ENCODE measurements at places on chromosomes 11 and 22.

DNA sequence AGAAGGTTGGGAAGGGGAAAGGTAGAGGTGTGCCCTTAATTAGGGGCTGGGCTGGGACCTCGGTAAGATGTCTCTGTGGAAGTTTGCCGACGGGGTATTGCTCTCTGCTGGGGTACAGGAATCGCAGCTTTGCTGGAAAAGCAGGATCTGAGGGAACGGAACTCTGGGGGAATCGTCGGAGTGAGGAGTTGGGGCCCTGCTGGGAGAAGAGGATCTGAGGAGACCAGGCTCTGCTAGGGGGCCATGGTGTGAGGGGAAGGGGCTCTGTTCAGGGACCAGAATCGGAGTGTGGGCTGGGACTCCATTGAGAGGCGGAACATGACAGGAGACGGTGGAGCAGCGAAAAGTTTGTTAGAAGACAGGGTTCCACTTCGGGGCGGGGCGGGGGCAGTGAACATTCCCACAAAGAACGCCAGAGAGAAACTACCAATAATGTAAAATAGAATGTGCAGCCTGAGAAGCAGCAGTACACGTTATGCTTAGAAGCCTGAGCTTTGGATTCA, 456 bp downstream of the AAMDC start:
- peak; percentile 47 for DNase-seq

GRCh38 chr11:118155776-118156530, 3.3 kb upstream of the SCN4B start:
- no peak for DNase-seq

GRCh38 chr11:43974830-43975229, 32.4 kb downstream of the C11orf96 start:
- no peak for DNase-seq

- DNase-seq, result no peak
Observed at GRCh38 chr22:30833322-30833721, 135.3 kb downstream of the MORC2 start.

DNA sequence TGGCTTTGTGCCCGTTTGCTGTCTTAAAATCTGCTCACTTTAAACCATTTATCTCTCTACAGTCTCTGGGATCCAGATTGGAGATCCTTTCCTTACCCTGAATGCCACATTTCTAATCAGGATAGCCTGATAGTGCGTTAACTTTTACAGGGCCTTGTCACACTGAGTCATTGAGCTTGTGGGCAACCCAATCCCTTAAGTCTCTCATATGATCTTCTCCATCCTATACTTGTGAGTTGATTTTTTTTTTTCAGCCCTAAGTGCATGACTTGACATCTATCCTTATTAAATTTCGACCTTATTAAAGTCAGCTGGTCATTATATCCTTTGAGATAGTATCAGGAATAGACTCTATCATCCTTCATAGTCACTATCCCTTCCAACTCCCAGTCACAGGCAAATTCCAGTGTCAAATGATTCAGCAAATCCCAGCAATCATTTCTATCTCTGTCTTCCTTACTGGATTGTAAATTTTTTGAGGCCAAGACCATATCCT, 57.7 kb downstream of the TEAD1 start:
- no peak for DNase-seq

- no peak for DNase-seq
Observed at GRCh38 chr11:116697639-116698038, 75.1 kb downstream of the BUD13 start.

DNA sequence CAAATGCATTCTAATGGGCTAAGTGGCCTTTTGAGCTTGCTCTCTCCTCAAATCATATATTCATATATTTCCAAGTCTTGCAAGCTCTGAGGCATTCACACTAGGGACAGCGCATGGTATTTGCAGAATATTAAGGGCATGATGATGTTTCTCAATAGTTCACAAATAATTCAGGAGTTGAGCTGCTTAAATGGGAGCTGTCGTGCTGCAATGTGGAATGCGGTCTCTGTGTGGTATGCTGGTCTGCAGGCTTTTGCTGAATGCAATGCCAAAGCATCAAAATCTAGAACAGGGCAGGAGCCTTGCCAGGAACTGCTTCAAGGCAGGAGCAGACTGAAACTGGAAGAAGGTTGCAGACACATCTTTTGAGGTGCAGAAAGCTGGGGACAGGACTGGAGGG, 1060.0 kb downstream of the TBC1D22A start:
- no peak for DNase-seq

- no peak for DNase-seq
Observed at GRCh38 chr11:12242966-12243365, 132.6 kb downstream of the MICAL2 start.

DNA sequence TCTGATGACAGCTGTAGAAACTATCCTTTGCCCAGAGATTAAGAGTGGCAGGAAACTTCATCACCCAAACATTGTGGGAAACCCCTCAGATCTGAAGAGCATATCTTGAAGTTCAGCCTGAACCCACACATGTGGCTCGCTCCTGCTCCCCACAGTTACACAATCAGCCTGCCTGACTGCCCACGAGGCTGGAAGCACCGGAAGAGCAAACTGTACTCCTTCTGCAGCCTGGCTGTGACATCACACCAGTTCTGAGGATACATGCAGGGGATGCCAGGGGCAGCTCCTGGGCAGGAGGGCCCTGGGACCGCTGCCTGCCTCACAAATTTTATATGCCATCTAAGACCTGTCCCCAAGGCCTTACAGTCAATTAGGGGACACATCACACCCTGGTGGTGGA, 444.4 kb downstream of the BUD13 start:
- no peak for DNase-seq

- no peak for DNase-seq
Observed at GRCh38 chr22:17802822-17803221, 28.6 kb upstream of the BID start.

DNA sequence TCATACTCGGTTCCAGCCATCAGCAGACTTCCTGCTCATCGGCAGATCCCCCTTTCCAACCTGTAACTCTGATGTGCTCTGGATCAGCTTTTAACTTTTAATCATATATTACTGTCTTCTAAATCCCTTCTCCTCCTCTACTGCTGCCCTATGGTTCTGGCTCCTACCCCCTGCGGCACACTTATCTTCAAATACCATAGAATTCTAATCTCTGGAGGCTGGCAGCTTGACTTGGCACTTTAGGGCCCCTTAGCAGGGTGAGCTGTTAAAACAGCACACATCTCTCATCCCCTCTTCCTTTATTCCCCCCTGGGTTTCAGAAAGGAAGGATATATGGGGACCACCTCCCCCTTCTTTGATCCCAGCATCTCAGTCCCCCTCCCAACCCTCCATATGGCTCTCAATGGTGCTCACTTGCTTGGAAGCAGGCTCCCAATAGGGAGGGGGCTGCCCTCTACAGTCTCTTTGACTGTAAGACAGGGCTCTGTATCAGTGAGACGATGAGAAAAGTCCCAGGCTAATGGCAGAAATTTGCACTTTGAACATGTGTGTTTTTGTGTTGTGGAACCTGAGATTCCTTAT, 4.4 kb upstream of the CNTF start:
- DNase-seq, result no peak

GRCh38 chr22:23230348-23231068, 50.2 kb downstream of the BCR start:
- no peak for DNase-seq

DNA sequence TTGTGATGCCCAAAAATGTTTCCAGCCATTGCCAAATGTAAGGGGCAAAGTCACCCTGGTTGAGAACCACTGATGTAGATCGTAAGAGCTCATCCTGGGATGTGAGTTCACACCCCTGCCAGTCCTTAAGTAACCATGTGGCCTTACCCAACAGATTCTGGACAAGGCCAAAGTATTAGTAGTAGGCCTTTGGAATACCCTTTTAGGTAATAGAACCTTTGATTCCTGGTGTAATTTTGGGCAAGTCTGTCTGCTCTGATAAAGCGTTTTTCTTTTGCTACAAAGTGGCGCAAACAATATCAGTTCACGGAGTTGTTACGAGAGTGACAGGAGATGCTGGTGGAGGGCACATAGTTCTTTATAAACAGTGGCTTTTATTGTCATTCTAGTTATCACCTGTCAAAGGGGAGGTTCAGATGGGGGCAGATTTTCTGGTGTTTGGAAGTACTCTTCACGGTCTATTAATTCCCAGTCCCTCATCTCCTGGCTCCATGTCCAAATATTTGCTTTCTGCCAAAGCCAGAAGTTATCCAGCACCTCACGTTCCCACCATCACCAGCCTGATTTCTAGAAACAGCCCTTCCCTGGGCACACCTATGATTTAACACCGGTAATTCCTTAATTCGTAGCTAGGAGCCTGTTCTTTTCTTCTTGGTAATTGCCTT, 73.8 kb upstream of the CRYBB3 start:
- DNase-seq, result no peak

DNA sequence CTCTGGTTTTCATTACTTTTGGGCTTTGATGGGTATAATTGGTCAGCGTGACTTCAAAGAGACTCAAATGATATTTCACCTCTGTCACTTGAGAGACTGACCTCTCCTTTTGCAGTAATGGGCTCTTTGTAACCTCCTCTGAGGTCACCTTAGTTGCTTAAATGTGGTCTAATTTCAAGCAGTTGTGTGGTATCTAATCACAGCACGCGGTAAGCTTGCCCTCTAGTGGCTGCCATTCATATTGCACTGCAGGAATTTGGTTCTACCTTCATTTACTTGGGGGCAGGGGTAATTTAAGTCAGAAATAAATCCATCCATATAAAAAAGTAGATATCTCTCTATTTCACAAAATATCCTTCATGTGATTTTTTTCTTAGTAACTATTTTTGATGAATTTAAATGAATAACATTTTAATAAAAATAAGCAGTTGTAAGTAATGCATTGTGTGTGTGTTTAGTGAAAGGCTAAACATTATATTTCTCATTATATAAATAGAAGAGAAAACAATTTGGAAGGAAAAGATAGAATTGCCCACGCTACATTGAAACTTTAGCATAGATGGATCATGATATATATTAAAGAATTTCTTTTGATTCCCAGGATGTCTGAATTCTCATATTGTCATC, 55.0 kb upstream of the ANO3 start:
- peak; percentile 73 for DNase-seq

DNA sequence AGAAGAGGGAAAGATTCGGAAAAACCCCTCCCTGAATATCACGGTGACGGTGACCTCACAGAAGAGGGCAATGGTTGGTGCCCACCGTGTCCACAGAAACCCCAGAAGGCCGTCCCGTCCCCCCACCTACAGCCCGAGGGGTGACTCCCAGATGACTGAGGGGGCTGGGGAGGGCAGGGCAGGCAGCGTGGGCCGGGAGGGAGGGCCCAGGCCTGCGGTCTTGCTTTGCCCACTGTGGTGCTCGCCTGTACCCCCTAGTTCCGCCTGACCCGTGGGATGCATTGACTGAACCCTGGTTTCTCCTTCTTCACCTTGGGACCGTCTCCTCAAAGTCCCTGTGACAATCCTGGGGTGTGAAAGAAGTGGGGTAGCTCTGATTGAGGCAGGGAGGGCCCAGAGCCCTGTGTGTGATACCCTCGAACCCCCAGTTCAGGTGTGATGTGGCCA, 526.7 kb downstream of the BRD1 start:
- DNase-seq, result no peak

DNA sequence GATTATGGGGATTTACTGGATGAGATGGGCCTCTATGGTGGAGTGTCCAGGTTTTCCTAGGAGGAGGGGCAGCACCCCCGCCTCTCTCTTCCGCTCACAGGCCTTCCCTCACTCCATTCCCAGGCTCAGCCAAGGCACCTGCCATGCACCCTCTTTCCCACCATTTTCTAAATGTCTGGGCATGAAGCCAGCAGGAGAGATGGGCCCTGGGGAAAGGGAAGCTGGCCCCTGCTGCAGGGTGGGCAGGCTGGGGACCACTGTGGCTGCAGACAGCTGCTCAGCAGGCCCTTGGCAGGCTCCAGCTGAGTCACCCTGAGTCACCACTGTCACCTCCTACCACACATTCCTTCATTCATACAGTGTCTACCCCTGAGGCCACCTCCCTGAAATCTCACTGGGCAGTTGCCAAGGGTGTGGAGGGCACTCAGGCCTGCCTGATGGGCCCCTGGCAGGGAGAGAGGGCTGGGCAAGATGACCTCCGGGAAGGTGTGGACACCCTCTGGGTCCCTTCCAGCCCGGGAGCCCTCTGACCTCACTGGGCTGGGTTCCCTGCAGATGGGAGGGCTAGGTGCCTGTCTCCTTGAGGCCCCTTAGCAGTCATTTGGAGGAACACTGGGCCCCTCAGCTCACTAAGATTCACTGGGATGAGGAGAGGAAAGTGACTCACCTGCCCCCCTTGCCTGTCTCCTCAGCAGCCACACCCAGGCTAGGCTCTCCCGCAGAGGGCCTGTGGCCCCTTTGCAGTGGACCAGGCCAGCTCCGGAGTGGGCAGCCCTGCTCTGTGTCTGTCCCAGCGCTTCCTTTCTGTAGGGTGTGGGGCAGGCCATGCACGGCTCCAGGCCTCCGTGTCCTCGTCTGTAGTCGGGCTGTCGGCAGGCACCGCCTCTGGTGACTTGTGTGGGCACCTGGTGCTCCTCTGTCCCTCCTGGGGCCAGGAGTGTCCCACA, 7.8 kb downstream of the MYEOV start:
- peak; percentile 81 for DNase-seq

GRCh38 chr22:44005524-44005923, 18.6 kb upstream of the PARVB start:
- no peak for DNase-seq

- DNase-seq, result no peak
Observed at GRCh38 chr11:18739685-18740084, 13.7 kb upstream of the IGSF22 start.

DNA sequence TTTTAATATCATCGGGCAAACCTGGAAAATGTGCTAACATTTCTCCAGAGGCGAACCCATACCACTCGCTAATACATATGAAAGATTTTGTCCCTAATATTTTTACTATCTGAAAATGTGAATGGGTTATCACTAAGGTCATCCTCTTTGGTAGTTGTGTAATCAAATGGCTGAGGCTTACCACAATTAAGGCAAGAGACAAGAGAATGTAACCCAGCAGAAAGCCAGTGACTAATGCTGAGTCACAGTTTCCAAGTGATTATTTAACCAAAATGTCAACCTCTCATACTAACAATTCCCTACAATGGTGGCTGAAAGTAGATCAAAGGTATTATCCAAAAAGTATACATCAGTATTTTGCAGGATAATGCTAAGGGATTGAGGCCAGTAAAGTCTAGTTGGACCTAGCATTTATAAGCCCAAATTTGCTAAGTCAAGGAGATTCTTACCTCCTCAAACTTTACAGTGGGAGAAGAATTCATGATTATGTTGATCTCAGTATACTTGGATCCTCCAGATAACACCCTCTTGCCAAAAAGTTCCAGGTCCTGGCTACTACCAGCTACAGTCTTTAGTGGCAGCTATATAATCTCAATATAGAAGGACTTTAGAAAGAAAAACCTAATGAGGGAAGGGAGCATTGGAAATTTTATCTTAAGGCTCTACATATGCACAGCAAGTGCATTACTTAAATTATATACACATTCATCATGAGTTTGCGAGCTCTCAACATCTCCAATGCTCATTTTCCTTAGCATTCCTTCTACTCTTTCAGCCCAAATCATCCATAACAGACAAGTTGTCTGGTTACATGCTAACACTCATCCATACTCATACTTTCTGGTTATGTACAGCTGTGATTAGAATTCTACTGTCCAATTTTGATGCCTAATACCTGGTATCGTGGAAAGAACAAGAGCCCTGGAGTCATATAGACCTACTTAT, 25.4 kb downstream of the SIK3 start:
- DNase-seq, result peak; percentile 92
